ENCODE measurements at places on chromosomes 3 and 15.

GRCh38 chr3:162774613-162775100 is 1278.0 kb downstream of the OTOL1 start:
- H3K4me3 ChIP-seq: no peak overlapping the region
- no peak overlapping the region for H3K27ac ChIP-seq
- no peak for DNase-seq
- peaks cover 3% of the 10 kb centered on the region for H3K4me1 ChIP-seq
- H3K36me3 ChIP-seq: no peaks in the 10 kb centered on the region
- H3K27me3 ChIP-seq: no peaks in the 10 kb centered on the region

- DNase-seq: no peak
- no peak overlapping the region for H3K4me3 ChIP-seq
- no peaks in the 10 kb centered on the region for H3K4me1 ChIP-seq
- no peak overlapping the region for H3K27ac ChIP-seq
- H3K27me3 ChIP-seq: no peaks in the 10 kb centered on the region
Measured at GRCh38 chr3:94036909-94037507, 8.6 kb upstream of the STX19 start.

DNA sequence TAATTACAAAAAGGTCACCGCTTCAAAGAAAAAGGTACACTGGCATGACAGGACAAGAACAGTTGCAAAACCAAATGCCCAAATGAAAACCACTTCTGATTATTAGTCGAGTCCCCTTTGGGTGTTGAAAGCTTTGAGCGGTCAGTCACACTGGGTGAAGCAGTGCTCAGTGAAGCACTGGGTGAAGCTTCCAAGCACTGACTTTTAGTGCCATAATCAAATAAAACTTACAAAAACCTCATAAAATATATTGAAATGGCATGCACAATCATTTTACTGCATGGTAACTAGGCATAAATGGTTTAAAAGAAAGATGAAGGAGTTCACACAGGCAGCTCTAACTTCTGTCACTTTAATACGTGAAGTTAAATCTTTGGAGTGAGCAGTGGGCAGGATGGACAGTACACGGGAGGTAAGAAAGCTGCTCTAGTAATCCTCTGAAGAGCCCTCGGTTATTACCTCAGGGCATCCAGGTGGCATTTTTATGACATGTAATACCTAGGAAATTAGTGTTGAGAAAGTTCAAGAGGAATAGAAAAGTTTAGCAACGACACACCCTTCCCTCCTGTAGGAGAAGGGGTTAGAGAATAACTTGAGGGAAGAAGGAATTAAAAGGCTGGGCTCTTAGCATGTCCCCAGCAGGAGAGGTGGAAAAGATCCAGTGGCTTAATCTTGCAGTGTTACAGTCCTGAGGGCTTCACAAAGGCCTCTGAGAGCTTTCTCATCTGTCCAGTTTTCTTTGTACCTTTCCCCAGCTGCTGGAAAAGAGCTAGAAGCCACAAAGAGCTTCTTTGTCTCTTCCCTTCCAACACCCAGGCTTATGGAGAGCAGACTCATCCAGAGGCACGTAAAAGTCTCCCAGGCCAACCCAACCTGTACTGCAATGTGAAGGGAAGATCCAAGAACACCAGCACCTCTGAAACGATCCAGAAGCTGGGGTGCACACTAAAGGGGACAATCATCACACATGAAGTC is 64.9 kb upstream of the MYO5C start:
- H3K4me3 ChIP-seq: no peak overlapping the region
- H3K4me1 ChIP-seq: peaks cover 6% of the 10 kb centered on the region

GRCh38 chr3:24829629-24830229 is 335.1 kb upstream of the THRB start:
- no peak overlapping the region for H3K27ac ChIP-seq
- H3K4me3 ChIP-seq: peak overlapping the region; percentile 45
- no peaks in the 10 kb centered on the region for H3K4me1 ChIP-seq
- no peaks in the 10 kb centered on the region for H3K36me3 ChIP-seq

DNA sequence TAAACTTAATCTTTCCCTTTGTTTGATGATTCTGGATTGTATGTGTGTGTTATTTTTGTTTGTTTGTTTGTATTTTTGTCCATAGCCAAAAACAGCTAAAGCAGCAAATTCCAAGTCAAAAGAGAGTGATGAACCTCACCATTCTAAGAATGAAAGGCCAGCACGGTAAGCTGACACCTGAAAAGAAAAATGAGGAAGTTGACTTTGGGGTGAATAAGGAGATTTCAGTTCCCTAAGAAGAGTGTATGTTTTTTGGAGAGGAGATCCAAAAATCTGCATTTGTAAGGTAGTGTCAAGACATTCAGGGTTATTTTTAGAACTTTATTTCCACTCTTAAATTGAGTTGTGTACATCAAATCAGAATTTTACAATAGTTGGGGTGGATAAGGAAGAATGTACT is 52.3 kb upstream of the UTS2B start:
- no peak for DNase-seq
- H3K4me3 ChIP-seq: no peak overlapping the region

GRCh38 chr3:38567498-38567897 is 71.4 kb downstream of the EXOG start:
- H3K27ac ChIP-seq: no peak overlapping the region
- no peaks in the 10 kb centered on the region for H3K27me3 ChIP-seq
- no peaks in the 10 kb centered on the region for H3K4me1 ChIP-seq
- DNase-seq: no peak

All from transverse colon (tissue), 4 donors.